ENCODE measurements at places on chromosomes 7 and 10. TPM values are rescaled to one million over a fixed set of nuclear protein-coding genes. Genes with fewer than 3 reads are reported as not detected.
A peak's percentile ranks its signal among the peaks of the same experiment; 100 is the strongest.

GRCh38 chr10:14205233-14205632, 125.5 kb downstream of the FRMD4A start:
- no peak for DNase-seq

- DNase-seq = peak; percentile 92
Measured at GRCh38 chr7:130912082-130912861, 178.3 kb upstream of the KLF14 start.

DNA sequence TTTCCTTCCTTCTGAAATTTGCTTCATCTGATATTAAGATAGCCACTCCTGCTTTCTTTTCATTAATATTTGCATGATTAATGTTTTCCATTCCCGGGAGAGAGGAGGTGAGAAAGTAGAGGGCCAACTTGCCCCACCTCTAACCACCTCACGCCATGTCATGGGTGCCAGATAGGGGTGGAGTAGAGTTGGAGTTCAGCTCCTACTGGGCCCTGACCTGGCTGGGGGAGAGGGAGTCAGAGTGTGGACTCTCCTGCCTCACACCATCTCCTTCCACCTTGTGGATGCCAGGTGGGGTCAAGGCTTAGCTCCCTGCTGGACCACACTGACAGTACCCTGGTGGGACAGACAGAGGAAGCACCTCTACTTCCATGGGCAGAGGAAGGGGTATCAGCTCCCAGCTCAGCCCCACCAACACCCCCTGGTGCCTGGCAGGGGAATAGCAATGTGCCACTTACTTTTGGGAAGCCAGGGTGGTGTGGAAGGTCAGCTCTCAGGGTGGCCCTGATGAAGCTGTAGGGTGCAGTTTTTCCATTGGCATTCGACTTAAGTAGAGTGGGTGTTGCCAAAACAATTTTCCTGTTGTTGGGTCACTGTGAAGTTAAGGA, 28.0 kb downstream of the CHST12 start:
- DNase-seq = no peak

DNA sequence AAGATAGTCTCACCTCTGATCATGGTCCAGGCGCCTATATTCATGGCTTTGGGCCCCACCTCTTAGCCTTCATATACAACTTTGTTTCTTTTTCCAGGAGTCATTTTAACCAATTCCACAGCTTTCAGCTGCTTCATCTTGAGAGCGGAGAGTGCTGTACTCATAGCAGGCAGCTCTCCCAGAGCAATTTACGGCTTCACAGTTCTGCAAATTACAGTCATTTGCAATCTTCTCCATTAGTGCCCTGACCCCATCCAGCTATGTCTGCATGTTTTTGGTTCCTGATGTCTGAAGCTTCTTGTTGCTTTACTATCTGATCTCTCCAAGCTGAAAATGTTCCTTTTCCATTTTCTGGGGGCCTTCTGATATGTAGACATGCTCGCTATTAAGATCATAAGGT, 18.0 kb upstream of the MEST start:
- no peak for DNase-seq

GRCh38 chr7:115775981-115776380, 254.6 kb downstream of the TFEC start:
- DNase-seq = no peak

ANXA8L1 gene
- total RNA-seq = not detected

ELFN1 gene
- not detected for total RNA-seq
